Left cardiac atrium (tissue), 4 donors: ENCODE measurements at places on chromosomes 12 and 14.
A peak's percentile ranks its signal among the peaks of the same experiment; 100 is the strongest.

GRCh38 chr14:52146504-52146903 is 77.6 kb upstream of the NID2 start:
- DNase-seq = no peak

GRCh38 chr12:13942826-13943225 is 38.6 kb downstream of the GRIN2B start:
- DNase-seq = no peak

- DNase-seq = no peak
Observed at GRCh38 chr14:68292441-68293215, 473.0 kb downstream of the RAD51B start.

DNA sequence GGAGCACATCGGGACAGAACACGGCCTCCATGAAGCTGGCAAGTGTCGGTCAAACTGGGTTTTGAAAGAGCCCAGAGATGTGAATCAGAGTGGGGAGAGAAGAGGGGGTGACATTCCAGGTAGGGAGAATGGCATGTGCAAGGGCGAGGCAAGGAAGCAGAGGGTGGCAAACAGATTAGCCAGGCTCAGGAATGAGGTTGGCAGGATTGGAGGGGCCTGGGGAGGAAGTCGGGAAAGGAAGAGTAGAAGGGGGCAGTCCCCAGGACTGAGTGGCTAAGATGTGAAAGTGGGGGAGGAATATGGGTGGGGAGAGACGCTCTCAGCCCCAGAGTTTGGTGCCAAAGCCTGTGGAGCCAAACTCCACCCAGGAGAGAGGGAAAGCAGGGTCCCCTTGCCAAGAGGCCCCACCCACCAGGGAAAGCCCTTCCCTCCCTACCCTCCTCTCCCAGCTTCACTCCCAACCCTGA is 5.5 kb upstream of the HDAC7 start:
- peak; percentile 75 for DNase-seq

DNA sequence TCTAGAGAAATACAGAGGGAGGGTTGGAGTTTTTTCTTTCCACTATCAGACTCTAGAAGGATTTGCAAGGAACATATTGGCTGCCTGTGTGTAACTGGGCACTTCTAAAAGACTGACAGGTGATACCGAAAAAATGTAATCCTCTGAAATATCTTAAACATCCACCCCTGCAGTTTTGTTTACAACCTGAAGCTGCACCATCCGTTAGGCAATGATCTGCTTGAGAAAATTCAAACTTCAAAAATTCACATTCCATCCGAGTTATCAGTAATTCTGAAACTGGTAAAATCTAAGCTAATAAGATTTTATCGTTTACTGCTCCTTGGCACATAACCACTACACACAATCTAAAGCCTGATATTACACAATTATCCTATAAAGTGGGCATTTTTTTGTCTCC is 528.6 kb downstream of the FUT8 start:
- no peak for DNase-seq

- DNase-seq = peak; percentile 35
Observed at GRCh38 chr12:130832561-130833209, 6.4 kb downstream of the STX2 start.

- no peak for DNase-seq
Observed at GRCh38 chr14:90580377-90581335, 183.8 kb downstream of the CALM1 start.

- DNase-seq = no peak
Observed at GRCh38 chr12:67920413-67920812, 68.8 kb upstream of the IFNG-AS1 start.

GRCh38 chr12:12275874-12276273 is 9.0 kb upstream of the LRP6 start:
- DNase-seq = no peak

- DNase-seq = peak; percentile 78
Observed at GRCh38 chr12:120230326-120230973, 29.5 kb upstream of the RPLP0 start.

- DNase-seq = no peak
Observed at GRCh38 chr12:24222968-24223367, 273.5 kb upstream of the SOX5 start.

DNA sequence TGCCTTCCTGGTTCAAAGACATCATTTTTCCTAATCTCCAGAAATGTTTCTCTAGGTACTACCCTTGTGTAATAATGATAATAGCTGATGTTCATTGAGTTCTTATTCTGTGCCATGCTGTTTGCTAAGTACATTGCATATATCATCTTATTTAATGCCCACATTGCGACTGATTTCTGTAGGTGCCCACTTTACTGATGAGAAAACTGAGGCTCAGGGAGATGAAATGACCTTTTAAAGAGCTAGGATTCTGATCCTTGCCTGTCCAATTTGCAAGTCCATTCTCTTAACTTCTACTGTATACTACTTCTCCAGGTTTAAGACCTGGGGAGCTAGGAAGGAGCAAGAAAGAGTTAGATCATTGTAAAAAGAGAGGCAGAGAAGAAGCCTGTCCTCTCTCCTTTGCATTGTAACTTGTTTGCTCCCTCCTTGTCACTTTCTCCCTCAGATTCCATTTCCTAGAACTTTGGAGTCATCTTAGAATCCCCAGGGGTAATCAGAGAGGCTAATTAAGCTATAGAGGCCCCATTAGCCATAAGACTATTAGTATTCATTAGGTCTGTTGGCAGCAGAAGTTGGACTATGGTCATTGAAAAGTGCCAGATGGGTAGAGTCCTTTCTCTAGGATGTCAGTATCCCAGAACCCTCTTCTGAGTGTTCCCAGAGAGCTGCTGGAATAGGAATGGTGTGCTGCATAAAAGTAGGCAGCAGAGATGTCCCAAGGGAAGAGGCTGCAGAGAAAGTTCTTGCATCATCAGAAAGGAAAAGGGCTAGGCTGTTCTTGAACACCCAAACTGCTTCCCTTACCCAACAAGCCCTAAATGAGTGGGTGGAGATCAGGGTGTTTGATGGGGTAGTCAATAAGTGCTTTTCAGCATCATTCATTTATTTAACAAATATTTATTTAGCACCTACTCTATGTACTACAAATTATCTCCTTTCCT is 3.1 kb downstream of the DGKA start:
- DNase-seq = no peak

- no peak for DNase-seq
Observed at GRCh38 chr12:51753980-51754675, 94.4 kb downstream of the FIGNL2 start.

GRCh38 chr14:44981198-44981597 is 19.2 kb downstream of the TOGARAM1 start:
- no peak for DNase-seq

DNA sequence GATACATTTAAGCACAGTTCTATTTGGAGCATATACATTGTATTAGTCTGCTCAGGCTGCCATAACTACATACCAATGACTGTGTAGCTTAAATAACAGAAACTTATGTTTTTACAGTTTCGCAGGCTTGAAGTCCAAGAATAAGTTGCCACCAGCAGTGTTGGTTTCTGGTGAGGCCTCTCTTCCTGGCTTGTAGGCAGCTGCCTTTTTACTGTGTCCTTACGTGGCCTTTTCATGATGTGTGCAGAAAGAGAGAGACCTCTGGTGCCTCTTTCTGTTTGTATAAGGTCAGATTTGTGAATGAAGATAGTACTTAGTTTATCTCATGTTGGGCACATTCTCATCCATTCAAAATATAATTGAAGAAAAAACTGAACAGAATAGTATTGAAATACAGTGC is 636.6 kb downstream of the FLRT2 start:
- DNase-seq = no peak

- peak; percentile 65 for DNase-seq
Observed at GRCh38 chr14:85415015-85415712, 114.8 kb upstream of the FLRT2 start.
